ENCODE measurements at places on chromosomes 7 and 10.

DNA sequence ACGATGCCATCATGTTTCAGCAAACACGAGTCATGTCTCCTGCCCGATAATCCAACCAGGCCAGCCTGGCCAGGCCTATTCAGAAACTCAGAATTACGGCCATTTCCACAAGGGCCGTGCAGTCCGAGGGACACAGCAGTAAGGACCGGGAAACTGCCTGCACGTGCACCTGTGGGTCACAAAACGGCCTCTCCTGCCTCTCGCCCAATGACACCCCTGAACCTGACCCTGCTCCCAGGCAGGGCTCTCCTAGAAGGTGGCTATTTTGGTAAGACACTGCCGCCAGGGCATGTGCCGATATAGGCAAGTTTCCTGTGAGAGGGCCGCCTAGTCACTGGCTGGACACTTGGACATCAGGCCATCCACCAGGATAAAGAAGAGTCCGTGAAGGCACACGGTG lies 196.7 kb downstream of the TCERG1L start:
- DNase-seq: no peak

- no peak for DNase-seq
Measured at GRCh38 chr10:130994191-130994590, 317.3 kb downstream of the TCERG1L start.

DNA sequence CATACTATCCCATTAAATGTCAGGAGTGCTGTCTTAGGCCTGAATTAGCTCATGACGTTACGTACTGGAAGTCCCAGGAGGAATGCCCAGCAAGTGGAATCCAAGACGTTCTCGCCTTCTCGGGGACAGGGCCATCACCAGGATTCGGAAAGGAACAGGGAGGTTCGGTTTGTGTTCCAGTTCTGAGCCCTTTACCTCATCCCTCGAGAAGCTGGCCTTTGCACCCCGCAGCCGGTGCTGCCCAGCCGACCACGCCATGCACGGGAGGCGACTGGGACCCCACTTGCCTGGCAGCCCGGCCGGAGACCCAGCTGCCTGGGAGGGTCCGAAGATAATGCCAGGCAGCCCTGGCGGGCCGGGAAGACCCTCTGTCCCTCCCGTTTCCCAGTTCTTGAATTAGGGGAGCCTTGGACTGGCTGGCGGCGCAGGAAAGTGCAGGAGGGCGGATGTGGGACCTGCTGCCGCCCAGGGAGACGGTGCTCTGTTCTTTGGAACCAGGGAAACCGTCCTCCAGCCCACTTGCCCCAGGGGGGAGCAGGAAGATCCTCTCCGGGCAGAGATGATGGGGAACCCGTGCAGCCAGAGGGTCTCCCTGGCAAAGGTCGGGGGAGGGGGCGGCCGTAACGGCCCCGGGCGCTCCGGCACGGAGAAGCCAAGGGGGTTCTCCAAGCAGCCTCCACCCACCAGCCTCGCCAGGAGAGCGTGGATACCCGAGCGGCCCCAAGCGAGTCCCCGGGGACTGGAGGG lies 671 bp upstream of the CHST3 start:
- DNase-seq: no peak

- no peak for DNase-seq
Measured at GRCh38 chr10:86666538-86666937, 1.8 kb upstream of the LDB3 start.

- DNase-seq: no peak
Measured at GRCh38 chr10:73576178-73576889, 14.8 kb downstream of the USP54 start.

DNA sequence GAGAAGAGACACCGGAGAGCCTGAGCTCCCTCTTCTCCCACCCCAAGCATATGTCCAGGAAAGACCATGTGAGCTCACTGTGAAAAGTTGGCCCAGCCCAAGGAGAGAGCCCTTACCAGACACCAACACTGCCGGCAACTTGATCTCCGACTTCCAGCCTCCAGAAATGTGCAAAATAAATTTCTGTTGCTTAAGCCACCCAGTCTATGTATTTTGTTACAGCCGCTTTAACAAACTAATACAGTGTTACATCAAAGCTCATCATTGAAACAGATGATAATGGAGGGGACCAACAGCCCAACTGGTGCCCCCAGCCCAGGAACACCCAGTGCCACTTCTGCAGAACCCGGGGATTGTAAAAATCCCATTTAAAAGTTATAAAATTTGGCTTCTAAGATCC lies 18.9 kb downstream of the RGR start:
- no peak for DNase-seq

DNA sequence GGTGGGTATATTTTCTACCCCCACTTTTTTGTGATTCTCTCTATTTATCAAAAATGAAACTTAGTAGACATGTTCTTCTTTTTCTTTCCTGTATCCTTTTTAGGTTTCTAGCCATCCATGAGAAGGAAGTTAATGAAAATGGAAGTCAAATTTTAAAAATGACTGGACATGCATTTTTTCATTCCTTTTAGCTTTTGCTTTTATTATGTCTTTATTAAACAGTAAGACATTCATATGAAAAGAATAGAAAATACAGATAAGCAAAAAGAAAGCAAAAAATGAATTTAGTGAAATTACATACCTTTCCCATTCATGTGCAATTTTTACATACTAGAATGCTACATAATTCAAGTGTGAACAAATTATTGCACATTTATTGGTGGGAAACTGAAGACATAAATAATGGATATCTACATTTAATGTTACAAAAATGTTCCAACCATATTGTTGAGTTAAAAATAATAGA lies 88.7 kb downstream of the CPED1 start:
- DNase-seq: no peak

DNA sequence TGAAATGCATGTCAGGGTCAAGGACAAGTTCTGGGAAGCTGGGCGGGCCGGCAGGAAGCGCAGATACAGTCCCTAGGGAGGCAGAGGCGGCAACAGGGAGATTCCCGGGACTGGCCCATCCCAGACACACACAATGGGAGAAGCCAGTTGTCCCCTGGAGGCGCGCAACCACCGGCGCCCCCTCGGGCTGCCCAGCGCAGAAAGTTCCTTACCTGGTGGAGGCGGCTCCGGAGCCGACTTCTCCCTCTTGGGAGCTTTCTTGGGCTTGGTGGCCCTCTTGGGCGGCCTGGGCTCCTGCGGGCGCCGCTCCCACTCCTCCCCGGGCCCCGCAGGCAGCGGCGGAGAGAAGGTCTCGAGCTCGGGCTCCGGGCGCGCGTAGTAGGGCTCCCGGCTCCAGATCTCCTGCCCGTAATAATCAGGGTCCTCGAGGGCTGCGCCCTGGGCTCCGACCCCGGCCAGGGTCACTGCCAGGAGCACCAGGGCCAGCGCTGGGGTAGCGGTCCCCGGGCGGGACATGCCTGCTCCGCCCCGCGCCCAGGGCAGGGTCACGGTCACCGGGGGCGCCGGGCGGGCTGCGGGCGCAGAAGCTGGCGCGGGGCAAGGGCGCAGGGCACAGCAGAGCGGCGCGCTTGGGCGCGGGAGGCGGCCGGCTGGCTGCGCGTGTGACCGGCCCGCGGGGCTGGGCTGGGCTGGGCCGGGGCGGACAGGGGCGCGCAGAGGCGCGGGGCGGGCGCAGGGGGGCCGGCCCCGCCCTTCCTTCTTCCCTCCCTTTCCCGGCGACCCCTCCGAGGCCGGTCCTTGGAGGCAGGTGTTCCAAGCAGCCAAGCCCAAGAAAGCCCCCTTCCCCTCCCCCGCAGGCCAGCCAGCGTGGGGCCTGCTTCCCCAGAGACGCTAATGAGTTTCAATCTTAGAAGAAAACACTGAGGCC lies at the start of gene CPXM2:
TSS of gene CPXM2 (minus strand) at position 664 of the 928 bp plus-strand sequence. CDS start at position 516, 148 bp downstream.
- no peak for DNase-seq

Data from Jurkat, Clone E6-1 (cell line).